ENCODE measurements at places on chromosomes 5 and 9.

GRCh38 chr9:94142353-94142752 is 58.1 kb downstream of the PTPDC1 start:
- no peak for DNase-seq

- DNase-seq: no peak
Observed at GRCh38 chr5:11329679-11330078, 568.6 kb upstream of the DAP start.

GRCh38 chr9:7542693-7543092 is 256.9 kb downstream of the DMAC1 start:
- DNase-seq: no peak

DNA sequence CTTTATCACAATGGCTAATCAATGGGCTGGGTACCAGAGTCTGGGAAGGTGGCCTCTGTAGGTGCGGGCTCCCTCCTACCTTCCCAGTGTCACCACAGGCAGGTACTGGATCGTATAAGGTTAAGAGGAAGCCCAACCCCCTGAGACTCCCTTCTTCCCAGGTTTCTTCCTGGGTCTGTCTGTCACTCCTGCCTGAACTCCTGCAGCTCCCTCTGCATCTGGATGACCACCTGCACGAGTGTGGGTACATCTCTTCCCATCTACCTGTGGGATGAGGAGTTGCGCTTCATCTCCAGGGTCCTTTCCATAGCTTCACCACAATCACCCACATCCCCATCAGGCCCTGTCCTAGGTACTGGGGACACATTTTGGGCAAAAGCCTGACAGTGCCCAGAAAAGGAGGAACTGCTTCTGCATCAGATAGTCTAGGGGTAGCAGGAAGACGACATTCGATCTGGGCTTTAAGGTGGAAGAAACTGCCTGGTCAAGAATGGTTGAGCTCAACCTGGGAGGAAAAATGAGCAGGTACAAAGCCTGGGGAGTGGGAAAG is 112.2 kb upstream of the ALDH1B1 start:
- DNase-seq: no peak

DNA sequence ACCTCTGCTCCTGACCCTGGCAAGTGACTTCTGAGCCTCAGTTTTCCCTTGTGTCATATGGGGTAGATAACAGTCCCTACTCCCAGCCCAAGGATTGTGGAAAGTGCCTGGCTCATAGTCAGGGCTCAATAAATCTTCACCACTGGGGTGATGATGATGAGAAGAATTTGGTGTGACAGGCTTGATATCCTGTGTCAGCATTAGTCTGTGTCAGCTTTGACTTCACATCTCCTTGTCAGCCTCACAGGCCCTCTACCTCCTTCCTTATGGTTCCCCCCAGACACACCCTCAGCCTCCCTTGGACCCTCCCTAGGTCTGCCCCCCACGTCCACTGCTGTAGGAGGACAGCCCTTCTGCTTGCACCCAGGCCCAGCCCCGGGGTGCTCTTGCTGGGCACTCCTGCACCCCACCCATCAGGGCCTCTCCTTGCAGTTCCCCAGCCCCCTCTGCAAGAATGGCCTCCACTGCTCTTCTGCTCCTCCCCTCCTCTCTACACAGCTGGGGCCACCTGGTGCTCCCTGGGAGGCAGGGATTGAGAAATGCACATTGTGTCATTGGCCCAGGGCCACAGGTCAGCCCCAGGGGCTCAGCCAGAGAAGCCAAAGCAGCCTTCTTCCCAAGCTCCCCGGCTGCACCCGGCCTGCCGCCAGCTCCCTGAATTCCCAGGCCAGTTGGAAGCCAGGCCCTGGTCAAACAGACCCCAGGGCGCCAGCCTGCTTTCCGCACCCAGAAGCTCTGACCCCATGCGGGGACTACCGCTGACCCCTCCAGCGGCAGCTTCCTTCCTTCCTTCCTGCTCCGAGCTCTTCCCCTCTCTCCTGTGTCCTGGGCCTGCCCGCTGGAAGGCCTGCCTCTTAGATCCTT is 7.7 kb downstream of the FGFR4 start:
- no peak for DNase-seq

DNA sequence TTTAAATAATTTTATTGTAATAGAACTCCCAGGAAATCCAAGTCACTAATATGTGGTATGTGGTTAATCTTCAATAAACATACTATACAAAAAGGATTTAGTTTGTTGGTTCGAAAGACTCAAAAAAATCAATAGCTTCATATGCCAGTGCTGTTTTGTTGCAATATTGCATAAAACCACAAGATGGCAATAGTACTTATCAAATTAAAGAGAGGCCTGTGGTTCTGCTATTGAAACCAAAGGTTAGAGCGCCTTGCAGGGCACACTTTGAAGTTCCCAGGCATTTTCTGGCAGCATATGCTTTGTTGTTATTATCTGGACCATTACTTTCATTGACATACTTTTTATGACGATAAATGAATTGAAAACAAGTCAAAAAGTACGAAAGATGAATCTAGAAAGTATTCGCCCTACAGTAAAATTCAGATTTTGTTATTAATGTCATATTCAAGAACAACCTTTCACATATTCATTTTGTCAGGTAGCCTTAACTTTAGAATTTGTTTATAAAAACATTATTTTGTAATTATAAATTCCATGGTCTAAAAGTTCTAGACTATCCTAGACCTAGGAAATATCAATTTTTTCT is 316.3 kb downstream of the MCTP1 start:
- DNase-seq: no peak

GRCh38 chr5:65047948-65048690 is 279.4 kb downstream of the CWC27 start:
- DNase-seq: no peak

GRCh38 chr5:24923400-24923799 is 278.6 kb upstream of the CDH10 start:
- DNase-seq: no peak

GRCh38 chr5:28850320-28850921 is 1812.0 kb upstream of the CDH9 start:
- DNase-seq: no peak
